ENCODE measurements at places on chromosomes 1 and 21. TPM values are rescaled to one million over a fixed set of nuclear protein-coding genes. Genes with fewer than 3 reads are reported as not detected.

Gene LCE1F
- polyA plus RNA-seq, result not detected

Gene CELA2A
- polyA plus RNA-seq, result 0.11 TPM

Gene CD52
- polyA plus RNA-seq, result 600 TPM

Gene MCOLN3
- 4.5 TPM for polyA plus RNA-seq

Gene FLG2
- polyA plus RNA-seq, result not detected

Gene ZFYVE9
- polyA plus RNA-seq, result 6.0 TPM

Gene PTGER3
- 0.31 TPM for polyA plus RNA-seq

DNA sequence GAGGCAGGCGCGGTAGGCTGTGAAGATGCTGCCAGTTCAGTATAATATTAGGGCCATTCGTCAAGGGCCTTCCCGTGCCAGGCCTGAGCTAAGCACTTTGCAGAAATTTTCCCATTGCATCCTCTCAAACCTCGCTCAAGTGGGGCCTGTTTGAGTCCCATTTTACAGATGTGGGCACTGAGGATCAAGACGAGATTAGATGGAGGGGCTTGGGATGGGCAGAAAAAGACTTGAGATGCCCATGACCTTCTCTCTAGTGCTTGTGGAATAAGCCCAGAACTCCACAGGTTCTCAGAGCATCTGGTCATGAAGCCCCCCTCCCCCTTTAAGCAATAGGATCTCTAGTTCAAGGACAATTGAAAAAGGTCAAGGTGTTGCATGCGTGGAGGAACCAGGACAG is 9.9 kb downstream of the EPHA8 start:
- H3K27me3 ChIP-seq, result no peaks in the 10 kb centered on the region
- no peak overlapping the region for H3K4me3 ChIP-seq
- no peaks in the 10 kb centered on the region for H3K36me3 ChIP-seq
- no peak for DNase-seq
- H3K4me1 ChIP-seq, result no peaks in the 10 kb centered on the region

GRCh38 chr1:62573675-62574074 is 23.6 kb upstream of the ANGPTL3 start:
- no peaks in the 10 kb centered on the region for H3K4me1 ChIP-seq
- no peak overlapping the region for H3K4me3 ChIP-seq
- H3K27me3 ChIP-seq, result no peaks in the 10 kb centered on the region
- H3K36me3 ChIP-seq, result no peaks in the 10 kb centered on the region

DNA sequence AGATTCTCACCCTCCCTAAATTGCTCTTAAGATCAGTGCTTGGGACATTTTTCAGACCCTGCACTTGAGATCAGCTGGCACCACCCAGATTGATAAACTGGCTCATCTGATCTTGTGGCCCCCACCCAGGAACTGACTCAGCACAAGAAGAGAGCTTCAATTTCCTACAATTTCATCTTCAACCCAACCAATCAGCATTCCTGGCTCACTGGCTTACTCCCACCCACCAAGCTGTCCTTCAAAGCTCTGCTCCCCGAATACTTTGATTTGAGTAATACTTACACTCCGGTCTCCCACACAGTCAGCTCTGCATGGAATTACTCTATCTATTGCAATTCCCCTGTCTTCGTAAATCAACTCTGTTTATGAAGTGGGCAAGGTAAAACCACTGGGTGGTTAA is 461.9 kb upstream of the RGS18 start:
- no peak overlapping the region for H3K4me3 ChIP-seq
- DNase-seq, result no peak
- no peaks in the 10 kb centered on the region for H3K27me3 ChIP-seq
- H3K4me1 ChIP-seq, result no peaks in the 10 kb centered on the region
- H3K36me3 ChIP-seq, result no peaks in the 10 kb centered on the region

DNA sequence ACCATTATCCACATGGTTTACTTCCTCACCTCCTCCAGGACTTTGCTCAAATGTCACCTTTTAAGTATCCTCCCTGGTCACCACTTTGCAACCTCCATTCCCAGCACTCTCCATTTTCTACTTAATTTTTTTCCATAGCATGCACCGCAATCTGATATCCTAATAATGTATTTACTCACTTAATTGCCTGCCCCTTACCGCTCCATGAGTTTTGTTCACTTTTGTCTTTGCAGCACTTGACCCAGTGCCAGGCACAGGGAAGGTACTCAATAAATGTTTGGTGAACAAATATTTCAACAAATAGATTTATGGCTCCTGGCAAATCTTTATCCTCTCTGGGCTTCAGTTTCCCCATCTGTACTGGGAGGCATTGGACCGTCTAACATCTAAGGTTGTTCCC is 53.6 kb downstream of the UBE2T start:
- no peaks in the 10 kb centered on the region for H3K4me1 ChIP-seq
- H3K4me3 ChIP-seq, result no peak overlapping the region
- H3K36me3 ChIP-seq, result no peaks in the 10 kb centered on the region
- no peak for DNase-seq
- no peak overlapping the region for H3K27ac ChIP-seq

- H3K4me3 ChIP-seq, result no peak overlapping the region
- H3K27me3 ChIP-seq, result no peaks in the 10 kb centered on the region
- DNase-seq, result no peak
- no peaks in the 10 kb centered on the region for H3K4me1 ChIP-seq
- H3K27ac ChIP-seq, result no peak overlapping the region
Measured at GRCh38 chr1:62707744-62708120, 19.5 kb upstream of the DOCK7 start.

DNA sequence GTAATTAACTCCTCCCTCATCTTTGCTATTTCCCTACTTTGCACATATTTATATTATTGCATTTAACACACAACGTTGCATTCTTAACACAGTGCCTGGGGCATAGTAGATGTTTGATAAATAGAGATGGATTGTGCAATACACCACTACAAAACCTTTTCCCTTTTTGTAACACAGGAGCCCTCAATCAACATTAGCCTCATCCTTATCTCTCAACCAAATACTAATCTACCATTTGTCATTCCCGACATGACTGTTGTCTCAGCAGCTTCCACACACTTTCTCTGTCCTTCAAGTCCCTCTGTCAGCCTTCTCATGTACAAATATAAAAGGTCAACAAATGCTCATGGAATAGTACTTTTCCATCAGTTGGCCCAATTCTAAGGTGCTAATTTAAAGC is 78.9 kb upstream of the KCNK2 start:
- no peaks in the 10 kb centered on the region for H3K4me1 ChIP-seq
- no peaks in the 10 kb centered on the region for H3K36me3 ChIP-seq
- no peaks in the 10 kb centered on the region for H3K27me3 ChIP-seq
- no peak for DNase-seq

DNA sequence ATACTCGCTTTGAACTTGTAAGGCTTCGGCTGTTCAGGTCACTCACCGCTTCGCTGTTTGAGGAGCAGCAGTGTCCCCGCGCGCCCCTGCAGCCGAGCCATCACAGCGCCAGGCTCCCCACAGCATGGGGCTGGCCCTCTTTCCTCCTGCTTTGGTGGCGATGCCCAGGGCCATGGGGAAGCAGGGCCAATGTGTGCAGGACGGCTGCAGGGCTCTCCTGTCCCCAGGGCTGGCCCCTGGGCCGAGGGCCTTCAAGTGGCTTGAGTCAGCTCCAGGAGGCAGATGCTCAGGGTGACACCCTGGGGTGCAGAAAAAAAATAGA is 38.5 kb upstream of the TRAPPC10 start:
- DNase-seq, result no peak
- H3K4me3 ChIP-seq, result no peak overlapping the region
- H3K27ac ChIP-seq, result no peak overlapping the region
- H3K4me1 ChIP-seq, result no peaks in the 10 kb centered on the region

DNA sequence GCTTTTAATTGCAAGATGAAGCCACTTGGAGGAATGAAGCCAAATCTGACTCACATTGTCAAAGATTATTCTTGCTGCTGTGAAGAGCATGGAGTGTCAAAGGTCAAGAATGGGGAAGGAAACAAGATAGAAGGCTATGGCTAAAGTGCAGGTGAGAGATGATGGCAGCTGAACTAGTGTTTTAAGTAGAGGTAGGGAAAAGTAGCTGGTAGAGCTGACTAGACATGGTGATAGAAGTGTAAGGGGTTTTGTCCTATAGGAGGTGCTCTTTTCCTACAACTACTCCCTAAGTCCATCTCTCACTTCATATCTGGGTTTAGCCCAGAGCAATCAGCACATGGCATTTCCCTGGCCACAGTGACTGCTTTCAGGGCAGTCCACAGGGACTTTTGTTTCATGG is 11.8 kb downstream of the UBE2T start:
- H3K27me3 ChIP-seq, result no peaks in the 10 kb centered on the region
- H3K4me3 ChIP-seq, result no peak overlapping the region
- peaks cover 9% of the 10 kb centered on the region for H3K36me3 ChIP-seq
- H3K4me1 ChIP-seq, result no peaks in the 10 kb centered on the region
- DNase-seq, result no peak

DNA sequence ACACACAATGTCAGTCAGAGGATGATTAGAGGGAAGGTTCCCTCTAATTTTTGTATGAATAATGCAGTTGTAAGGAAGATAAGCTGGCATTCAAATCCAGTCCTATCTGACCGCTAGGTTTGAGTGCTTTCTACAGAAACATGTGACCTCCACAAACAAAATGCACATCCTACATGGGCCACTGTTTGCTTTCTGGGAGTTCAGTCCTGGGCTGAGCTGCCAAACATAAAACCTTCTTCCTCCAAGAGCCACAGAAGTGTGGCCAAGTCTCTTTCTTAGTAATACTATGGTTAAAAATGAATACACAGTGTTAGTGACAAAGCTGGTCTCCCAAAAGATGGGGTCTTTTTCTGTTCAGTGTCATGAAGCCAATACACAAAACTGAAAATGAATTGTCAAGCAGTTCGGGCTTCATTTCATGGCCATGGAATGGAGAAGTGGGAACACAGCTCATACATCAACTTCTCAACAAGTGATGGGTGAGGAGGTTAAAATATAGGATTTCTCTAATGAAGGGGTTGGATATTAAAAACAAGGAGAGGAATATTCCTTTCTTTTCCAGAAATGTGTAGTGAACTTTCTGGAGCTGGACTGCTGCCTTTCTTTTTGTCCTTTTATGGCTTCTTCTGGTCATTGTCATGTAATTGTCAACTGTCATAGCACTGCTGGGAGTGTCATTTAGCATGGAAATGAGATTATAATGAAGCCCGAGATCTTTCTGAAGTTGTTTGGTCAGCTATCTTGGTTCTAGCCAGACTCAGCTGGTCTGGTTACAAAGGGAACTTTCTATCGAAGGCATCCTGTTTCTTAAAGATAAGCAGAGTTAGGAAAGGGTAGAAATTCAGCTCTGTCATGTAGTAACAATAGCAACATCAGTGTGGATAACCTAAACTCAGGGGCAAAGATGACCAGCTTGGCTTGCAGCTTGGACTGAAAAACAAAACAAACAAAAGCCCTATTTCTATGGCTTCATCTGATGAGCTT is 135.1 kb downstream of the CHD1L start:
- no peaks in the 10 kb centered on the region for H3K36me3 ChIP-seq
- H3K27ac ChIP-seq, result no peak overlapping the region
- H3K27me3 ChIP-seq, result no peaks in the 10 kb centered on the region
- no peak overlapping the region for H3K4me3 ChIP-seq
- no peak for DNase-seq

GRCh38 chr1:185926588-185926987 is 192.4 kb downstream of the HMCN1 start:
- no peaks in the 10 kb centered on the region for H3K36me3 ChIP-seq
- H3K4me1 ChIP-seq, result no peaks in the 10 kb centered on the region
- peak; percentile 13 for DNase-seq
- H3K27ac ChIP-seq, result no peak overlapping the region
- no peaks in the 10 kb centered on the region for H3K27me3 ChIP-seq
- no peak overlapping the region for H3K4me3 ChIP-seq

- H3K27me3 ChIP-seq, result no peaks in the 10 kb centered on the region
- DNase-seq, result no peak
- no peak overlapping the region for H3K4me3 ChIP-seq
Measured at GRCh38 chr1:210535761-210536160, 207.1 kb downstream of the HHAT start.

- no peaks in the 10 kb centered on the region for H3K36me3 ChIP-seq
- no peak overlapping the region for H3K27ac ChIP-seq
- no peak overlapping the region for H3K4me3 ChIP-seq
- no peaks in the 10 kb centered on the region for H3K4me1 ChIP-seq
- H3K27me3 ChIP-seq, result no peaks in the 10 kb centered on the region
Measured at GRCh38 chr1:118042501-118042900, 113.0 kb downstream of the WDR3 start.

DNA sequence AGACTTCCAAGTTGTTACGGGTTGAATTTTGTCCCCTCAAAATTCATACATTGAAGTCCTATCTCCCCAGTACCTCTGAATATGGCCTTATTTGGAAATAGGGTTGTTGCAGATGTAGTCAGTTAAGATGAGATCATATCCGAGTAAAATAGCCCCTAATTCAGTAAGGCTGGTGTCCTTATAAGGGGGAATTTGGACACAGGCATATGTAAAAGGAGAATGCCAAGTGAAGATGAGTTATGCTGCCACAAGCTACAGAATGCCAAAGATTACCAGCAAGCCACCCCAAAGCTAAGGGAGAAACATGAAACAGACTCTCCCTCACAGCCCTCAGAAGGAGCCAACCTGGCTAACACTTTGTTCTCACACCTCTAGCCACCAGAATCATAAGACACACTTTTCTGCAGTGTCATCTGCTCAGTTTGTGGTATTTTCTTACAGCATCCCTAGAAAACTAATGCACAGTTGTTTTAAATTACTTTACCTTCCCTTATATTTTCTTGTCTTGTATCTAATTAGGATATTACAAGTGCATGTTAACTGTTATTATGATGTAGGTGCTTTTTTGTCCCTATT is 43.3 kb upstream of the PRDX6 start:
- no peaks in the 10 kb centered on the region for H3K27me3 ChIP-seq
- no peak overlapping the region for H3K4me3 ChIP-seq
- DNase-seq, result no peak
- peaks cover 18% of the 10 kb centered on the region for H3K4me1 ChIP-seq
- no peaks in the 10 kb centered on the region for H3K36me3 ChIP-seq

DNA sequence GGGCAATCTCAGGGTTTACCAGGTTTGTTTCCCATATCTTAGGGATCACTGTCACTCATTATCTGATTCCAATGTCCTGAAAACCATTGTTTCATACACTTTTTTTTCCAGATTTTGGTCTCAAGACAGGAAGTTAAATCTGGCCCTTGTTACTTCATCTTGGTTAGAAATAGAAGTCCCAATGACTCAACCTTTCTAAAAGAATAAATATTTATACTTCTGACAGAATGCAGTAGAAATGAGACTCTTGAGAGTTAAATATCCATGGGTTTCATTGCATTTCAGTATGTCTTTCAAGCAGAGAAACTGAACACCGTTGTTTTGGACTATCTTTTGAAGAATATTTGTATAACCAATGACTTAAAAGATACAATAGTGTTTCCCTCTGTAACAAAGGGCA is 19.8 kb upstream of the VCAM1 start:
- no peaks in the 10 kb centered on the region for H3K4me1 ChIP-seq
- no peaks in the 10 kb centered on the region for H3K27me3 ChIP-seq
- no peaks in the 10 kb centered on the region for H3K36me3 ChIP-seq

- H3K27ac ChIP-seq, result no peak overlapping the region
- H3K36me3 ChIP-seq, result no peaks in the 10 kb centered on the region
- peak; percentile 49 for DNase-seq
- no peak overlapping the region for H3K4me3 ChIP-seq
- H3K4me1 ChIP-seq, result peaks cover 9% of the 10 kb centered on the region
Measured at GRCh38 chr21:37758982-37759381, 157.3 kb downstream of the KCNJ6 start.

GRCh38 chr1:242523719-242524570 is 552 bp downstream of the PLD5 start:
- no peak overlapping the region for H3K4me3 ChIP-seq
- H3K27ac ChIP-seq, result no peak overlapping the region
- H3K27me3 ChIP-seq, result no peaks in the 10 kb centered on the region
- H3K4me1 ChIP-seq, result no peaks in the 10 kb centered on the region
- no peaks in the 10 kb centered on the region for H3K36me3 ChIP-seq
- peak; percentile 26 for DNase-seq

Data from lung (tissue), 17 donors.